ENCODE measurements at places on chromosomes 3 and 15. TPM values are rescaled to one million over a fixed set of nuclear protein-coding genes. Genes with fewer than 3 reads are reported as not detected.

The IGSF11 gene
- total RNA-seq, result 1.8 TPM

The GP9 gene
- 0.27 TPM for total RNA-seq

The ATP13A5 gene
- not detected for total RNA-seq

The SUCNR1 gene
- total RNA-seq, result 0.22 TPM

The OXTR gene
- total RNA-seq, result 0.30 TPM

The VEPH1 gene
- total RNA-seq, result 0.78 TPM

DNA sequence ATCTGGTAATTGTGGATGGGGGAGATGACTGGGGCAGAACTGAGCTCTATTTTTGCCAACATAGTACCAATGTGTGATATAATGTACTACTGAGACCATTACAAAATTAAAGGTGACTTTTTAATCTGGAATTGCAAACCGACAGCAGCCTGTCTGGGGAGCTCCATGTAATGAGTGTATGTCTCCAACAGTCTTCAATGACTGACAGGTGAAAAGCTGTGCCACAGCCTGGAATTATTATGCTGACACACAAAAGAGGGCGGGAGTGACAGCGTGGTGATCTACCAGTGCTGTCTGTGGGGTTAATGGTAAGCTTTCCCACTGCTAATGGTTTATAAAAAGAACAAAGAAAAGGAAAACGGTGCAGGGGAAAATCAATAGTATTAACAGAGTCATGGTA is 143.4 kb downstream of the CLSTN2 start:
- no peak for DNase-seq

GRCh38 chr3:49158103-49158709 is 7.9 kb downstream of the CCDC71 start:
- no peak for DNase-seq

DNA sequence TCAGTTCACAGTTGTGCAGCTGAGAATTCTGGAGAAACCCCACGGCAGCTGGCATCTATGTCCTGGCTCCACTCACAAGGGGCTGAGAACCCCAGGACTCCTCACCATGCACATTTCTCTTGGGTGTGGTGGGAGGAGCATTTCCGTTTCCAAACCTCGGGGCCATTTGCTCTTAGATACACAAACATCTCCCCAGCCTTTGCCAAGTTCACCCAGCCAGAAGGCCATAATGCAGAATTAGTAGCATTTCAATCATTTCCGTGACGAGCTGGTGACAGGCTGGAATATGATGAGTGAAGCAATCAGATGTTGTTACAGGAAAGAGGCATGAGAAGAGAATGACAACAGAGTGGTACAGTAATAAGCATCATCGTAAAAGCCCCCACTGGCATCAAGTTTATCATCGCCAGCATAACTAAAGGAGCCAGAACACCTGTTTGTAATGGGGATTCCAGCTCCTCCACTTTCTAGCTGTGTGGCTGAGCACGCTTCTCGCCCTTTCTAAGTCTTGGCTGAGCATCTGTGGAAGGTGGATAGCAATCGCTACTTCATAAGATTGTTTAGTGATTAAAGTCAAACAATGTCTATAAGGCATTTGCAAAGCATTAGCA is 82.0 kb downstream of the LIPC start:
- no peak for DNase-seq

DNA sequence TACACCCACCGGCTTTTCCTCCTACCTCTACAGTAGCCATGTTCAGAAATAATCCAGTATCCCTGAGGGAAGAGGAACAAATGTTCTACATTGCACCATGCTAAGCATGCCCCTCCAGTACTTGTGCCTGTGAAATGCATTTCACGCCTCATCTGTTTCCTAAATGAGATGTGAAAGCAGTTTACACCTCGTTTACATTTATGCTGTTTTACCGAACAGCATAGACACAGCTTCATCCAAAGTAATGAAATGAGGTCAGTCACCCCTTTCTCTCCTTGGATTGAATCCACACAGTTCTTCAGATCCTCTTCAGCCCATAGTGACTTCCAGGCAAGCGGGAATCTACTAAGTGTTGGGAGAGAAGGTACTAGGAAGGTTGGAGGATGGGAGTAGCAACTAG is 514.3 kb downstream of the PDCD6IP start:
- no peak for DNase-seq

GRCh38 chr3:162538906-162539305 is 1042.3 kb downstream of the OTOL1 start:
- no peak for DNase-seq

DNA sequence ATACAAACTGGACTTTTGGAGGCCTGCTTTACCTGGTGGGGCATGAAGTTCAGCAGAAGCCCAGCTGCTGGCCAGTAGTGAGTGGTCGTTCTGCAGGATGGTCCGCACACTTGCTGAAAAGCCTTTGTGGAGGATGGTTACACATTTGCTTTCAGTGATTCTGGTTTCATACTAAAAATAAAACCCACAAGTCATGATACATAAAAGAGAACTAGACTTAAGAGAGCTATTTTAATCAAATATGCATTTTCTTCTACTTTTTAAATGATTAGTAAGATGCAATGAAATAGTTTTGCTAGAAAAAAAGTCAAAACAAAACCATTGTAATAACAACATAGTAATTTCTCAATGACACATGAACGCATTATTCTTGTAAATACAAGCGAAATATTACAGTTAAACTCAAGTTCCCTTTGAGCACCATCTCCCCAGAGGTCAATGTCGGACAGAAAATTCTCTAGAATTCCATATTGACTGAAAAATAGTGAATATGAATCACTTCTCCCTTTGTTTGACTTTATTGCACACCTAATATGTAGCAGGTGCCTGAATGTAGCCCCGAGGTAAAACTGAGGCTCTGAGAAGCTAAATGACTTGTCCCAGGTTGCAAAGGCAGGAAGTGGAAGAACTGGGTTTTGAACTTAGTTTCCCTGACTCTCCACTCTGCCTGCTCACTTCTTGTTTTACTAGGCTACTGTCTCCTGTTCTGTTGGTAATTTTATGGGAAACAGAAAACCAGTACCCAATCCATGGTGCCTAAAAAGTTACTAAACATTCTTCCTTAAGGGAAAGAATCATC is 8.3 kb downstream of the IL5RA start:
- DNase-seq, result no peak

DNA sequence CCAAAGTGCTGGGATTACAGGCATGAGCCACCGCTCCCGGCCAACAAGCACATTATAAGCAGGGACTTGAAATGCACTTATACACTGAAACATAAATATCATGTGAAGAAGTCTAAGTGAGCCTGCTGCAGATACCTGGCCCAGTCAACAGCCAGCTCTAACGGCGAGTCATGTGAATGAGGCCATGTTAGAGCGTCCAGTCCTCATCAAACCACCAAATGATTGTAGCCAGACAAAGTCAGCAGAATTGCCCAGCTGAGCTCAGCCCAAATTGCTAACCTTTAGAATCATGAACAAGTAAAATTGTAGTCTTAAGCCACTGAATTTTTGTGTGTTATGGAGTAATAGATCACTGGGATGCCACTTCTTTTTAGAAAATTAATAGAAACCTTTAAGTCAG is 37.8 kb upstream of the UACA start:
- no peak for DNase-seq

- no peak for DNase-seq
These were observed 86.1 kb upstream of the CGNL1 start for GRCh38 chr15:57290187-57290586.

DNA sequence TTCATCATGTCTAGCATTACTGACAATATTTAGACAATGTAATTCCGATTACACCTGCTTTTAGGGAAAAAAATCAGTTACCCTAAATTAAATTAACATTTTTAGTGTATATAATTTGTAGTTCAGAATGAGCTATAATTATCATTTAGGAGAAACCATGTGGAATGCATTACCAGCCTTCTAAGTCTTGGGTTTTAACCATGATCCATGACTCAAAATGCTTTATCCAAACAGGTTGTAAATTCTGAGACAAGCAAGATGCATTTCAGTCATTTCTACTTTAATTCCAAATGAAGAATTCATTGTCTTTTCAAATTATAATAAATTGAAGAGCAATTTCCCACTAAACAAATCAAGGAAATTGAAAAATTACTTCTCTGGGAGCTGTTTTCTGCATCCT is 243.7 kb upstream of the LRIG1 start:
- DNase-seq, result no peak

- no peak for DNase-seq
These were observed 234.3 kb upstream of the ZPLD1 start for GRCh38 chr3:102200560-102200959.
